Activated B cell treated with CpG ODN at 0.5 μM for 24 hours (primary cell): ENCODE measurements at places on chromosomes 4 and X. TPM values are rescaled to one million over a fixed set of nuclear protein-coding genes. Genes with fewer than 3 reads are reported as not detected.

- H3K4me1 ChIP-seq, result no peaks in the 10 kb centered on the region
- H3K27me3 ChIP-seq, result no peaks in the 10 kb centered on the region
These were observed 133.8 kb upstream of the ATP6AP2 start for GRCh38 chrX:40446921-40447320.

The PDK3 gene
- 13.6 and 13.9 TPM in 2 replicates for total RNA-seq

The SMS gene
- total RNA-seq, result 66.3 and 69.7 TPM in 2 replicates

- no peaks in the 10 kb centered on the region for H3K27me3 ChIP-seq
- H3K36me3 ChIP-seq, result no peaks in the 10 kb centered on the region
- no peaks in the 10 kb centered on the region for H3K4me1 ChIP-seq
- no peak overlapping the region for H3K4me3 ChIP-seq
- H3K27ac ChIP-seq, result no peak overlapping the region
- DNase-seq, result no peak
These were observed 34.7 kb downstream of the IRS4 start for GRCh38 chrX:108701633-108702032.

The SLITRK2 gene
- total RNA-seq, result not detected in 2 replicates

- no peak for DNase-seq
- H3K4me3 ChIP-seq, result no peak overlapping the region
- no peaks in the 10 kb centered on the region for H3K27me3 ChIP-seq
- no peak overlapping the region for H3K27ac ChIP-seq
- peaks cover 39% of the 10 kb centered on the region for H3K4me1 ChIP-seq
These were observed 19.1 kb downstream of the GALNT7 start for GRCh38 chr4:173187732-173188131.

DNA sequence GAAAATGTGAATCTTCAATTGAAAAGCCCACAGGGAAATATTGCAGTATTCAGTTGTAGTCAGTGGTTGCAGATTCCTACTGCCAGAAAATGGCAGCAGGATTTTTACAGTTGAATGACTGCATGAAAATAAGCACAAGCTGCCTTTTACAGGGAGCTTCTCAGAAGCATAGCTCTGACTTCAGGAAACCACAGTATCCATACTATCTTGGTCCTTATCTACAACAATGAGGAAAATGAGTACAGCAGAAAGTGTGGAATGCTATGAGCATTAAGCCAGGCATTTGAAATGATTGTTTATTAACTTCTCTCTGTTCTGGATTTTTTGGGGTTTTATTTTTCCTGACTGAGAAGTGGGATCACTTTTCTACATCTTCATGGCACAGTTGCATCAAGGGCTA, 34.6 kb upstream of the PRRG1 start:
- no peaks in the 10 kb centered on the region for H3K36me3 ChIP-seq
- H3K4me3 ChIP-seq, result no peak overlapping the region
- H3K27me3 ChIP-seq, result no peaks in the 10 kb centered on the region
- H3K27ac ChIP-seq, result no peak overlapping the region
- H3K4me1 ChIP-seq, result no peaks in the 10 kb centered on the region

GRCh38 chr4:104868958-104869357, 277.7 kb upstream of the TET2 start:
- no peaks in the 10 kb centered on the region for H3K36me3 ChIP-seq
- no peak overlapping the region for H3K27ac ChIP-seq
- DNase-seq, result no peak
- no peaks in the 10 kb centered on the region for H3K27me3 ChIP-seq
- H3K4me3 ChIP-seq, result no peak overlapping the region

GRCh38 chrX:79412972-79413371, 45.8 kb upstream of the ITM2A start:
- peak overlapping the region; percentile 11 for H3K4me3 ChIP-seq
- H3K36me3 ChIP-seq, result no peaks in the 10 kb centered on the region
- no peak overlapping the region for H3K27ac ChIP-seq
- H3K4me1 ChIP-seq, result peaks cover under 1% of the 10 kb centered on the region

DNA sequence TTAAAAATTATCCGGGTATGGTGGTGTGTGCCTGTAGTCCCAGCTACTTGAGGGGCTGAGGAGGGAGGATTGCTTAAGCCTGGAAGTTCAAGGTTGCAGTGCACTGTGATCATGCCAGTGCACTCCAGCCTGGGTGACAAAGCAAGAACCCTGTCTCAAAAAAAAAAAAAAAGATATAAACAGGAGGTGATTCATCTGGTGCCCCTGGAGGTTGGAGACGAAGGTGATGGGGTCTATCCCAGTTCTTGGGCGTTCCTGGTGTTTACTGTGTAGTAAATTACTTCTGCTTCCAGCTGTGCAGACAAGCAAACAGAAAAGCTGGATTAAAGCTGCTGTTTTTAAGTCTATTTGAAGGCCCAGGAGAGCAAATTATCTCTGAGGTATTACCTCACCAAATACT, 19.9 kb downstream of the GPKOW start:
- H3K27ac ChIP-seq, result no peak overlapping the region
- H3K36me3 ChIP-seq, result peaks cover 7% of the 10 kb centered on the region
- peaks cover 9% of the 10 kb centered on the region for H3K4me1 ChIP-seq
- H3K4me3 ChIP-seq, result no peak overlapping the region
- no peak for DNase-seq

The SMIM43 gene
- total RNA-seq, result not detected in 2 replicates

DNA sequence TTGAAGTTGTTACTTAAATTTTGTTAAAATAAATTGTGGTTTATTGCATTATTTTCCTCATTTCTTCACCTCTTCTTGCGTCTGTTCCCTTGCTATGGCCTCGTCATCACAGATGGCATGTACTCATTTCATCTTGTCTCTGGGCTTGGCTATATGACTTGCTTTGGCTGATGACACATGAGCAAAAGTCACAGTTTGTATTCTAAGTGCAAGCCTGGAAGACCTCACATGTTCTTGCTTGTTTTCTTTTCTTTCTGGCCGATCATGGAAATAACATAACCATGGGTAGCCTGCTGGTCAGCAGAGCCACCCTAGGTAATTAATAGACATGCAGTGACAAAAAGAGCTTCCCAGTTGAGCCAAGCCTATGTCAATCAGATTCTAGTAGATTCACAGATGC, 527.9 kb downstream of the SPRY1 start:
- no peak overlapping the region for H3K27ac ChIP-seq
- H3K4me1 ChIP-seq, result no peaks in the 10 kb centered on the region
- no peak for DNase-seq
- H3K27me3 ChIP-seq, result no peaks in the 10 kb centered on the region

DNA sequence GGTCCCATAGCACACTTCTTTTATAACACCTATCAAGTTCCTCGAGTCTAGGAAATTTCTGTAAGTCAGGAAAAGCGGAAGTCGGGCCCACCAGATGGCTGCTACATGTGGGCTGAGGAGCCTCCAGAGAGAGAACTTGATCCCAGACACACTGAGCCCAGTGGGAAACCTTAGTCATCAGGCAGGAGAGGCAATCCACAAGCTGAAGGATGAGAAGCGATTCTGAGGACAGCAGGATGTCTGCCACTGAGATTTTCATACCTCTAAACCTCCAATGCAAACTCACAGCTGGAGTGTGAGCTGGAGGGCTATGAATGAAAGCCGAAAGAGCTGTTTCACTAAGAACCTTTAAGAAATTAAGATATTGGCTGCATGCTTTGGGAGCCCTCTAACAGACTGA, 52.6 kb upstream of the PDHA1 start:
- H3K36me3 ChIP-seq, result no peaks in the 10 kb centered on the region
- H3K27me3 ChIP-seq, result no peaks in the 10 kb centered on the region
- H3K4me3 ChIP-seq, result no peak overlapping the region
- no peak for DNase-seq

DNA sequence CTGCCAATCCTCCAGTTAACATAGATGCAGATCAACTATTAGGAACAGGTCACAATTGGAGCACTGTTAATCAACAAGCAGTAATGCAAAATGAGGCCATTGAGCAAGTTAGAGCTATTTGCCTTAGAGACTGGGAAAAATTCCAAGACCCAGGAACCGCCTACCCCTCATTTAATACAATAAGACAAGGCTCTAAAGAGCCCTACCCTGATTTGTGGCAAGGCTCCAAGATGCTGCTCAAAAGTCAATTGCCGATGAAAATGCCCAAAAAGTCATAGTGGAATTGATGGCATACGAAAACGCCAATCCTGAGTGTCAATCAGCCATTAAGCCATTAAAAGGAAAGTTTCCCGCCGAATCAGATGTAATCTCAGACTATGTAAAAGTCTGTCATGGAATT, 20.5 kb upstream of the TRIM61 start:
- H3K27ac ChIP-seq, result no peak overlapping the region
- DNase-seq, result no peak
- no peaks in the 10 kb centered on the region for H3K4me1 ChIP-seq
- no peaks in the 10 kb centered on the region for H3K36me3 ChIP-seq
- H3K27me3 ChIP-seq, result peaks cover 13% of the 10 kb centered on the region

The CXCL11 gene
- not detected in 2 replicates for total RNA-seq

DNA sequence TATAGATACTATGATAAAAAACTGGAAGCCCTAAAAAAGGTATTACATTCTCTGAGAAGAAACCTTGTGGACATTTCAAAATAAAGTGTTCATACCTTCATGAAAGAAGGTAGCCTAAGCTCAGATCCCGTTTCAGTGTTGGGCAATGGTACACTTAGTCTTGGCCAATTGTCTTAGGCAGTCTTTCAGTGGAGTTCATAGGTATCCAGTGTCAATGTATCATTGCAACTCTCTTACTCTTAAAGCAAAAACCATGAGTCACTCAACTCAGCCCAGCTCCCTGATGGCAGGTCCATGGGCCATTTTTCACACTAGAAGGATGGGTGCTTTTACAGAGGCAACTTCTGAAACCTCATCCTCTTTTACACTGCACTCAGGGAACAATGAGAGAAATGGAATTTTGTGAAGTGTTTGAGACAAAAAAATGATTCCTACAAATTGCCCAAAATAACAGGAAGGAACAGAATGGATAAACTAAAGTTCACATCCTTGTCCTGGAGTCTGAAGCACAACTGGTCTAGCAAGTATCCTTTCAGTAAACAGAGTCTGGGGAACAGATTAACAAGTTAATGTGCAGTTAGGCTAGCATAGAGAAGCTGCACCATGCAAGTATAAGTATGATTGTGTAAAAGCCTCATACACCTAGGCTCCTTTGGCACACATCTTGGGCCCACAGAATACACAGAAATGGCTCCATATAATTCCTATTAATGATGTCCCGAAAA, 7.0 kb upstream of the ZNF827 start:
- DNase-seq, result no peak
- H3K27me3 ChIP-seq, result peaks cover 5% of the 10 kb centered on the region
- H3K36me3 ChIP-seq, result no peaks in the 10 kb centered on the region
- no peaks in the 10 kb centered on the region for H3K4me1 ChIP-seq
- no peak overlapping the region for H3K27ac ChIP-seq

The TEX13D gene
- not detected in 2 replicates for total RNA-seq

The MAPK10 gene
- 0.20 and 0.75 TPM in 2 replicates for total RNA-seq

GRCh38 chr4:61853041-61853440, 652.9 kb downstream of the ADGRL3 start:
- H3K27ac ChIP-seq, result no peak overlapping the region
- DNase-seq, result no peak
- no peaks in the 10 kb centered on the region for H3K36me3 ChIP-seq
- no peak overlapping the region for H3K4me3 ChIP-seq
- H3K4me1 ChIP-seq, result no peaks in the 10 kb centered on the region

DNA sequence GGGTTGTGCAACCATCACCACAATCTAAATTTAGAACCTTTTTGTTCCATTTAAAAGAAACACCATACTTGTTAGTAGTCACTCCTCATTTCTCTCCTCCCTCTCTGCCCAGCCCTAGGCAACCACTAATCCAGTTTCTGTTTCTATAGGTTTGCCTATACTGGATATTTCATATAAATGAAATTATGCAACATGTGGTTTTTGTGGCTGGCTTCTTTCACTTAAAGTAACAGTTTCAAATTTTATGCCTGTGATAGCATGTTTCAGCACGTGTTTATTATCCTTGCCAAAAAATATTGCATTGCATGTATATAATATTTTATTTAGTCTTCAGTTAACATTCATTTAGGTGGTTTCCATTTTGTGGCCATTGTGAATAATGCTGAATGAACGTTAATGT, 437.6 kb downstream of the IL1RAPL1 start:
- no peaks in the 10 kb centered on the region for H3K36me3 ChIP-seq
- no peaks in the 10 kb centered on the region for H3K4me1 ChIP-seq
- H3K27me3 ChIP-seq, result no peaks in the 10 kb centered on the region

DNA sequence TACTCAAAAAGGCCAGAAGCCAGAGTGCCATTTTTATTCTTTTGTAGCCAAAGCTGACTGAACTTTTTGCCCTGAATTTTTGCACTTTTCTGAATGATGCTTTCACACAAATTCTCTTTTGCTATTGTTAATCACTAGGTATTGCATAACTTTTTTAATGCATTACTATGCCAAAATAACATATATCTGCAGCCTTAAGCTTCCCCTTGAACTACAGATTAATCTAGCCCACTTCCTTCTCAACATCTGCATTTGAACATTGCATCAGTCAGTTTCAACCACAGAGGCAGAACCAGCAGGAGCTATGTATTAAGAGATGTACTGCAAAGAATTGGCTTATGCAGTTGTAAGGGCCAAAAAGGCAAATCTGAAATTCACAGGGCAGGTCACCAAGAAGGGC, 197.6 kb upstream of the GYPA start:
- no peak overlapping the region for H3K27ac ChIP-seq
- no peak for DNase-seq
- no peaks in the 10 kb centered on the region for H3K27me3 ChIP-seq
- no peaks in the 10 kb centered on the region for H3K4me1 ChIP-seq
- H3K4me3 ChIP-seq, result no peak overlapping the region

DNA sequence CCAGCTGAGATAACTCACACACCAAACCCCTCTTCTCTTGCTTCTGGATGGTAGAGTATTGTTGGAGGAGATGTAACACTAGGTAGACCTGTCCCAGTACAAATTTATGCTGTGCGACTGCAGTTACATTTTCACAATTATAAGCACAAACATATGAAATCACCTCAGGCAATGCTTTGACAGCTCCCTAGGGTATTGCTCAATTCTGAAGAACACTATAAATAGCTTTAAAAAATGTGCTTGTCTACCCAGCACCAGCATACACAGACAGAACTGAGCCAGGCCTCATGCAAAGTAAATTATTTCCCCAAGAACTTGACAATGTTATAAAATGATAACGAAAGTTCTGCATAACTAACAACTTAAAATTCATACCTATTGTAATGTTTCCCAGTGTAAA, 1999.1 kb upstream of the ADGRL3 start:
- DNase-seq, result no peak
- H3K36me3 ChIP-seq, result no peaks in the 10 kb centered on the region
- no peak overlapping the region for H3K27ac ChIP-seq

The MMRN1 gene
- 0.05 and 0.16 TPM in 2 replicates for total RNA-seq

DNA sequence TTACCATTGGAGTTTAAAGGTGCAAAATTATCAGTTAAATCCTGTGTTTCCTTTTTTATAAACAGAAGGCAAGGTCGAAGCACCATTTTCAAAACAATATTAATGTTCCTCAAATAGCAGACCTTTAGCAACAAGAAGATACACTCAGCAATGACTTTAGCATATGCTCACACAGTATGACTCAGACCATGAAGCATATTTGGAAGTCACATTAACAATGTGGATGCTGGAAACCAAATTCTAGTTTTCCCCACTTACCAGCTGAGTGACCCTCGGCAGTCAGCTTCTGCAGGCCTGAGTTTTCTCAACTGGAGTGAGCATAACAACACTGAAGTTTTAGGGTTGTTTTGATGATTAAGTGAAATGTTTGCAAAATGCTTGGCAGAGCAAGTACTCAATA, 130.5 kb downstream of the ANK2 start:
- no peaks in the 10 kb centered on the region for H3K36me3 ChIP-seq
- no peak overlapping the region for H3K4me3 ChIP-seq
- no peak overlapping the region for H3K27ac ChIP-seq
